Stimulated activated CD4-positive, alpha-beta T cell treated with anti-CD3 and anti-CD28 coated beads, TNF-alpha, amount 100 ng/mL, for 24 hours (primary cell): ENCODE measurements at places on chromosomes 11 and 22.

- no peak for DNase-seq
These were observed 227.0 kb downstream of the GRIK4 start for GRCh38 chr11:120738516-120739046.

- DNase-seq = no peak
These were observed 5.9 kb downstream of the NCAM1 start for GRCh38 chr11:112967082-112967481.

DNA sequence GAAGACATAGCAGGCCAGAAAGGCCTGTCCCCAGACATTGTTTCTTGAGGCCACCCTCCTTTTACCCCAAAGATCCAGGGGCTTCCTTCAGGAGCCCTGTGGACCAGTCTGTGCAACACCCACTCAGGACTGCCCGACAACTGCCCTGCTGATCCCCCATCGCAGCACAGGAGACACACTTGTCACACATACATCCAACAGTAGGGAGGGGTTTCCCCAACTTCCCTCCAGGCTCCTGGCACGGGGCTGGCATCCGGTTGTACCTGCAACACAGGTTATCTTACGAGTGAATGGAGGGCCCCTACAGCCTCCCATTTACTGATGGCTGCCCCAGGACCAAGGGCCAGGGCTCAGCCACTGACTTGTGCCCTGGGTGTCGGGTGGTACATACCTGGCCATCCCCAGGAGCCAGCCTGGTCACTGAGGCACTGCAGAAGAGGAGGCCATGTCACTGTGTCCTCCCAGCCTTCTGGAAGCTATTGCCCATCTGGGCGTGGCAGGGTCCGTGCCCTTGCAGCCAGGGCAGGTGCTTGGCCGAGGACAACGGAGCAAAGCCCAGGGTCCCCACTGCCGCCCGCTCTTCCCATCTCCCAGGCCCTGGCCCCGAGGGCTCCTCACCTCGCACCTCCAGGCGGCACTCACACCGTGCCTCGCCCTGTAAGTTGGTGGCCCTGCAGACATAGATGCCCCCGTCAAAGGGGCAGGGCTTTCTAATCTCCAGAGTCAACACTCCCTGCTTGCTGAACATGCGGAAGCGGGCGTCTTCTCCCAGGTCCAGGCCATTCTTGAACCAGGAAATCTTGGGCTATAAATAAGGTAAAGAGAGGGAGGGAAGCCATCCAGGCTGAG lies 20.8 kb downstream of the MYBPC3 start:
- no peak for DNase-seq

DNA sequence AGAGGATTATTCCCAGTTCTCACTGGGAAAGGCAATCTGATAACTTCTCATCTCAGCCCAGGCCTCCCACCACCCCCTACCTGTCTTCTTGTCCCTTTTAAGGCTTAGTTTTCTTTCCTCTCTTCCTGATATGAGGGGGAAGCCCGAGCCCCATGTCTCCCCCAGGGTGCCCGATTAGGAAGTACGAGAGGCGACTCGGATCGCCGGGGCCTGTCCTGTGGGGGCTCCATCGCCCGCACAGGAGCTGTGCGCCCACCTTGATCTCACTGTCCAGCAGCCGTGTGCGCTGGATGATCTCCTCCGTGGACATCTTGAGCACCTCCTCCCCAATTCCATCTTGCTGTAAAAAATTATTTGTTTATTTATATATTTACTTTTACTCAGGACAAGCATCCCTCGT lies 628 bp downstream of the PSMC3 start:
- DNase-seq = no peak

DNA sequence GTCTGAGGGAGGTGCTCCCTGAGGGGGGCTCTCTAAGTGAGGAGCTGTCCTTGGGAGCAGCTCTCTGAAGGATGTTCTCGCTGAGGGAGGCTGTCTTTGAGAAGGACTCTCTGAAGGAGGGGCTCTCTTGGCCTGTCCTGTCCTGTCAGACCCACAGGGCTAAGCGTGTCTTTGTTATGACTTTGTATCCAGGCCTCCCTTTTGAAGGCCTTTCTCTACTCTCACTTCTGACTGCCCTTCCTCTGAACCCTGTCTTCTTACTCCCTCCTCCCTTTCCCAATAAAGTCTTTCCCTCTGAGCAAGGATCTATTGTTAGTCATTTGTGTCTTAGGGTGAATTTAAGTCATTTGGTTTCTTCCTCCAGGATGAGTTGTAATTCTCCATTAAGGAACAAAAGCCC lies 330.1 kb upstream of the PLET1 start:
- no peak for DNase-seq

GRCh38 chr11:74090701-74091100 lies 80.1 kb downstream of the C2CD3 start:
- DNase-seq = no peak

DNA sequence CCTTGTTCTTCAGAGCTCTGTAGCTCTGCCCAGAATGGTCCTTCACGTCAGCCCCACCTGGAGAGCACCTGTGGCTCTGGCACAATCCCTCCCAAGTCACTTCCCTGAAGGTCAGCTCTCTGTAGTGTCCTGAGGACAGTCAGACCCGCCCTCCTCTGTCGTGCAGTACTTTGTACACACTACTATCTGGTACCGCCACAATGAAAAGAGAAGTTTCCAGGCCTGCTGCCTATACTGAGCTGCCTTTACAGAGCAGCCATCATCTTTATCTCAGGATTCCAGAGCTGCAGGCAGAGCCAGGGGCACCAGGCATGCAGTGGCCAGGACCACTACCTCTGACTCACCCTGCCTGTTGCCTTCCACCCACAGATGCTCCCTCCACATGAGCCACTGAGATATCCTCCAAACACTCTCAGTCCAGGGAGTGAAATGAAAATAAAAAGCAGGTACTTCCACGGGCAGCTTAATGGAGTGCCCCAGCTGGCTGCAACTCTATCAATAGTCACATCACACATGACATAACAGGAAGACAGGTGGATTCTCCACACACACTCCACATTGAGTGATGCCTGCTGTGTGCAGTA lies 7.3 kb downstream of the PACSIN2 start:
- DNase-seq = no peak

- DNase-seq = no peak
These were observed 765 bp downstream of the ZFPL1 start for GRCh38 chr11:65084598-65085375.

DNA sequence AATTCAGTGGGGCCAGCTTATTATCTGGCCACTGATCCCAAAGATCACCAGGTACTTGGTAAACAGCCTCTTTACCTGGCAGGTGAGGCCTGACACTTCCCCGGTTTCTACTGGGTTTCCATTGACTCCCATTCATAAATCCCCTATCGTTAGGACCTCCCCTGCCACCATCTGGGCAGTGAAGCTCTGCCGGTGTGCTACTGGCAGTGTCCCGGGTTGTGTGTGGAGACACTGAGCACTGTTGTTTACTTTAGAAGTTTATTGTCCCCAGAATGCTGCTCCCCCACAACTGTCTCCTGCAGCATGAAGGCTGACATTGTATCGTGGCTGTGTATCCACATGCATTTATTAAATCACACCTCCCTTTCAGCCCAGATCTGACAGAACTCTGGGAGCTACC lies 142.7 kb downstream of the WNT7B start:
- DNase-seq = no peak

DNA sequence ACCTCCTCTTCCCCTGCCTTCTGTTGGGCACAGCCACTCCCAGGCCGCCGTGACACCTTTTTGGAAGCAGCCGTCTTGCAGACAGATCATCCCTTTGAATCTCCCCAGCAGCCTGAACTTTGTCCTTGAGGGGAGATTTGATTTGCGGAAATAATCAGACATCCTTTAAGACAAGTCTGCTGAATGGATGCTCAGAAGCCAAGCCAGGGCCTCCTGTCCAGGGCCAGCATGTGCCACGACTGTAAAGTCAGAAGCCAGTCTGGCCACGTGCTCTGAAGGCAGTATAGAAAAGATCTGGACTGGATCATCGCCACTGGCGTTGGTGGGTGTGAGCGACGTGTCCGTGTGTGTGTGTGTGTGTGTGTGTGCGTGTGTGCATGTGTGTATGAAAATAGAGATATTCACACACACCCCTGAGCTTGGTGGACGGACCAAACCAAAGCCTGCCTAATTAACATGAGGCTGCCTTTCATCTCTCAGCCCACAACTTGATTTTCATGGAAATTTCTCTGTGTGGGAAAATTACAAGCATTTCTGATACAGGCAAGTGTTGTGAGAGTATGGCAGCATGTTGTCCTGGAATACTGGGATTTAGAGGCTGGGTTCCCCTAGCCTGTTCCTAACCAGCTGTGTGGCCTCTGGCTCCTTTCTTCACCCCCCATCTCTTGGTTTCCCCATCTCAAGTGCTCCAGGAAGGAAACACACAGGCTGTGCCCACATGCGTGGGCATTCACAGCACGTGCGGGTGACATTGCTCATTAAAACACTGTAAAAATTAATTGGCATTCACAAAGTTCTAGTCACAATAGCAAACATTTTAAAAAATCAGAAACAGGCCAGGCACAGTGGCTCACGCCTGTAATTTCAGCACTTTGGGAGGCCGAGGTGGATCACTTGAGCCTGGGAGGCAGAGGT lies 61.8 kb upstream of the WNT7B start:
- DNase-seq = no peak

DNA sequence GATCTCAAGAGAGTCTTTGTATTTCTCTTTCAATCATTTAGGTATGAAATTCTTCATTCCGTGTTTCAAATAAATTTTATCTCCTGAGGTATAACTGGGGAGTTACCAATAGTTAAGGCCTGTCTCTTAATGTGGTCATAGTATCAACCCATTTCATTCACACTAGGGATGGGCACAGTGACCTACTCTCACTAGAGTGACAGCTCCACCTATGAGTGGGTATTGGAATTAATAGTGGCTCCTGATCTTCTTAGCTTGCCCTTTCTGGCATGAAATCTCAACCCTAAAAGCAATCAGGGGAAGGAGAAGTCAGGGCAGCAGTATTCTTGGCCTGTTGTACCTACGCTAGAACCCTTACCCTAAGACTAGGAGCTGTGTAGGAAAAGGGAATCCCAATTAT lies 507.7 kb downstream of the FAM181B start:
- no peak for DNase-seq

DNA sequence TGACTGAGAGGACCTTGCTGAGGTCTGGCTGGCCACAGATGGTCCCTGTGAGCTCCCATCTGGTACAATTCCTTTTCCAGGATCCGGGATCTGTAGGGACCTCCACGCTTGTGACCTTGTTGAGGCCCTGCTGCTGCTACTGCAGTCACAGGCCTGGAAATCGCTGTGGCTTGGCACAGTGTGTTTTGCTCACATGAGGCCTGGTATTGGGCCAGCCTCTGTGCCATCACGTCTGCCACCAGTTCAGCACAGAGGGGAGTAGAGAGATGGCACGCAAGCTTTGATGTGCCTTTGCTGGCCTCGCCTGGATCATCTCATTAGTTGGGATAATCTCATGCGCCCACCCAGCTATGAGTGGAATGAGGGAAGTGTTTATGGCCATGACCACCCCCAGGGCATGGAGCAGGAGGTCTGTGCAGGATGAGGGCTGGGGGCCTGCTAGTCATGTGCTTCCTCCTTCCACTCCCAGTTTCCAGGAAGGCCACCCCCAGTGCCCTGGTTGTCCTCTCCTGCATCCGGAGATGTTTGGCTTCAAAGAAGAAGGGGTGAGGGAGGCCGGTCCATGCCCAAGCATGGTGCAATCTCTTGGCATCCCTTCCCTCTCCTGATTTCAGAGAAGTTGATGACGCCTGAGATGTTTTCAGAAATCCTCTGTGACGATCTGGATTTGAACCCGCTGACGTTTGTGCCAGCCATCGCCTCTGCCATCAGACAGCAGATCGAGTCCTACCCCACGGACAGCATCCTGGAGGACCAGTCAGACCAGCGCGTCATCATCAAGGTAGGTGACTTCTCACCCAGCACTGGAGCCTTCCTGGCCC lies 22.4 kb downstream of the DERL3 start:
- DNase-seq = no peak

- no peak for DNase-seq
These were observed 24.3 kb downstream of the SAAL1 start for GRCh38 chr11:18081551-18081950.

DNA sequence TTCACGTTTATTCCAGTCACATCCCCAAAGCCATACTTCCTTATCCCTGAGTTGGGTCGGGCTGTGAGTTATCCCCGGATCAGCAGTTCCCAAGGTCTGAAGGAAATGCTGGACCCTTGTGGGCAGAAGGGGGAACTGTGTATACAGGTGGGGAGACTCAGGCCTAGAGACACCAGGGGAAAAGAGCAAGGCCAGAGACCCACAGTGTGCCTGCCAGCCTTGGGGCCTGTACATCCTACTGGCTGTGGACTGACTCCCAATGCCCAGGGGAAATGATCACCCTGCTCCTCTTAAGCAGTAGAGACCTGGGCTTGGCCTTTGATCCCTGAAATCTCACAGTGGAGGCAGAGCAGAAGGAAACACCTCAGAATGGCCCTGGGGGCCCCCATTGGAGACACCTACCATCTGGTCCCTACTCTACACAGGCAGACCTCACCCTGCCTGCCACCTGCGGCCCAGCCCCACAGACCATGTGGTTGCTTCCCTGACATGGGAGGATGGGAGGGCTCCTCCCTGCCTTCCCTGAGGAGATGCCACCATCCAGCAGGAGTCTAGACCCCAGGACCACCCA lies 1.3 kb downstream of the SELENOM start:
- DNase-seq = no peak

DNA sequence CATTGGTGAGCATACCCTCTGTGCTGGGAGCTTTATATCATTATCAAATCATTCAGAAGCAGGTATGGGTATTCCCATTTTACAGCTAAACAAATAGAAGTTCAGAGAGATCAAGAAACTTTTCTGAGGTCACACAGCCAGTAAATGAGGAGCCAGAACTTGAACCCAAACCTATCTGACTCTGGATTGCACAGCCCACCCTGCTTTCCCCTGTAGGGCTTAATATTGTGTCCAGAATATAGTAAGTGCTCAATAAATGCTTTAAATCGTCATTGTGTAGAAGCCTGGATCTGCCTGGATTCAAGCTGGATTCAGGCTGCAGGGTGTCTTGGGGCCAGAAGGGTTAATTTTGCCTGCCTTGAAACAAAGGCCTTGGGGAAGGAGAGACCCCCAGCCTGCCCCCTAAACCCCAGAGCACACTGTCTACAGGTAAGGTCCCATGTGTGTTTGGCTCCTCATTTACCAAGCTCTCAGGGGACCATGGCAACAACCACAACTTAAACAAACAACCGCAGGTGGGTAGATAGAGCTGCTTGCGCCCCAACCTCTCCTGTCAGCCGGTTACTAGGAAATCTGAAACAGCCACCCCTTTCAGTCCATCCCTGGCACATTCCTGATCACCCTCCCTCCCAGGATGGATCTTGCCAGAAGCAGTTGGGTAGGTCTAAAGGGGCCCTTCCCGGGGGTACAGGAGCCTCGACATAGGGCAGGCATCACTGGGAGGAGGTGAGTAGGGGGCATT lies 3.0 kb upstream of the SEC14L3 start:
- DNase-seq = no peak
